ENCODE measurements at places on chromosomes 5 and 9.

DNA sequence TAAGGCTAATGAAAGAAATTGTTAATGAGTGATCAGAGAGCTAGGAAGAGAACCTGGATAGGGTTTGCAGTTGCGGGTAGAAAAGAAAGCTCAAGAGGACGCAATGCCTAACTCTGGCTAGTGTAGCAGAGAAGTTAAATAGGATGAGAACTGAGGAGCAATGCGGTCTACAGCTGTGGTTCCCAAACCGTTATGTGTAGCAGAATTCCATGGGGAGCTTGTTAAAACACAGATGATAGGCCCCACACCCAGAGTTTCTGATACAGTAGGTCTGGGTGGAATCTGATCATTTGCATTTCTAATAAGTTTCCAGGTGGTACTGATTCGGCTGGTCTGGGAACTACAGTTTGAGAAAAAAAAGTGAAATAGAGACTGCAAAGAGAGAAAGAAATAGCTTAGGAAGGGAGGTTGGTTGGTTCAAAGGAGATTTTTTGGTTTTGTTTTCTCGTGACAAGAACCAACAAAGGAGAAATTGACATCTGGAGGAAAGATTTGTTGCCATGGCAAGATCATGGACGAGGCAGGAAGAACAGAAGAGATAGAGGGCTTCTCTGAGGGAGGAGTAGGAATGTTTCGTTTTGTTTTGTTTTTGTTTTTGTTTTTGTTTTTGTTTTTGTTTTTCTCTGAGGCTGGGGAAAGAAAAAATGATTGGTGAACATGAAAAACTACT lies 276.1 kb downstream of the ARRDC3 start:
- no peak overlapping the region for H3K27ac ChIP-seq
- H3K27me3 ChIP-seq, result no peaks in the 10 kb centered on the region
- no peak for DNase-seq
- H3K36me3 ChIP-seq, result no peaks in the 10 kb centered on the region
- no peak overlapping the region for H3K4me3 ChIP-seq

DNA sequence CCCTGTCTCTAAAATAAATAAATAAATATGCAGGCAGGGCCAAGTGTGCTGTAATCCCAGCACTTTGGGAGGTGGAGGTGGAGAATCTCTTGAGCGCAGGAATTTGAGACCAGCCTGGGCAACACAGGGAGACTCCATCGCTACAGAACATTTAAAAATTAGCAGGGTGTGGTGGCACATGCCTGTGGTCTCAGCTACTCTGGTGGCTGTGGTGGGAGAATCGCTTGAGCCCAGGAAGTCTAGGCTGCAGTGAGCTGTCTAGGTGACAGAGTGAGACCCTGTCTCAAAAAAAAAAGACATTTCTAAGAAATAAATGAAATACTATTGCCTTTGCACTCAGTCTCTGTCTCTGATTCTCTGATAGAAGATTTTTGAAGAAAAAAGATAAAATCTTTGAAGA lies 1.2 kb upstream of the PCDHGA10 start:
- no peak overlapping the region for H3K27ac ChIP-seq
- no peak overlapping the region for H3K4me3 ChIP-seq
- DNase-seq, result peak; percentile 4
- peaks cover 2% of the 10 kb centered on the region for H3K4me1 ChIP-seq

- H3K36me3 ChIP-seq, result no peaks in the 10 kb centered on the region
- H3K27ac ChIP-seq, result no peak overlapping the region
- no peaks in the 10 kb centered on the region for H3K4me1 ChIP-seq
- DNase-seq, result no peak
- no peaks in the 10 kb centered on the region for H3K27me3 ChIP-seq
Measured at GRCh38 chr9:80521151-80521550, 949.4 kb downstream of the TLE4 start.

DNA sequence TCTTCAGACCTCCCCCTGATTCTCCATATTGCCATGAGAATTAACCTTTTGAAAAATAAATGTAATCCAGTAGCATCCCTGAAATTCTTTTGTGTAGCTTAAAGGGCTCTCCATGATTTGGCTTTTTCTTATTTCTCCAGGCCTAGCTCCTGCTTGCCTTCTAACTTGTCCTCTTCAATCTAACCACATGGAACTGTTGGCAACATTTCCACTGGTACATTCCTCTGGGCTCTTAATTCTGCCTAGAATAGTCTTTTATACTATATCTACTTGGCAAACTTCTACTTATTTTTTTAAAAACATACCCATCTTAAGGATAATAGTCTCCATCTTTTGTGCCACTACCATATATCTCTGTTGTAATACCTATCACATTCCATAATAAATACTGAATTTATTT lies 54.1 kb downstream of the GNG10 start:
- no peak for DNase-seq
- no peak overlapping the region for H3K27ac ChIP-seq
- no peak overlapping the region for H3K4me3 ChIP-seq
- H3K36me3 ChIP-seq, result no peaks in the 10 kb centered on the region
- H3K4me1 ChIP-seq, result no peaks in the 10 kb centered on the region

- no peak overlapping the region for H3K4me3 ChIP-seq
- H3K27me3 ChIP-seq, result no peaks in the 10 kb centered on the region
- no peak for DNase-seq
- H3K36me3 ChIP-seq, result peaks cover 3% of the 10 kb centered on the region
- no peak overlapping the region for H3K27ac ChIP-seq
- H3K4me1 ChIP-seq, result peaks cover under 1% of the 10 kb centered on the region
Measured at GRCh38 chr5:171888051-171888481, 102.4 kb downstream of the SMIM23 start.

DNA sequence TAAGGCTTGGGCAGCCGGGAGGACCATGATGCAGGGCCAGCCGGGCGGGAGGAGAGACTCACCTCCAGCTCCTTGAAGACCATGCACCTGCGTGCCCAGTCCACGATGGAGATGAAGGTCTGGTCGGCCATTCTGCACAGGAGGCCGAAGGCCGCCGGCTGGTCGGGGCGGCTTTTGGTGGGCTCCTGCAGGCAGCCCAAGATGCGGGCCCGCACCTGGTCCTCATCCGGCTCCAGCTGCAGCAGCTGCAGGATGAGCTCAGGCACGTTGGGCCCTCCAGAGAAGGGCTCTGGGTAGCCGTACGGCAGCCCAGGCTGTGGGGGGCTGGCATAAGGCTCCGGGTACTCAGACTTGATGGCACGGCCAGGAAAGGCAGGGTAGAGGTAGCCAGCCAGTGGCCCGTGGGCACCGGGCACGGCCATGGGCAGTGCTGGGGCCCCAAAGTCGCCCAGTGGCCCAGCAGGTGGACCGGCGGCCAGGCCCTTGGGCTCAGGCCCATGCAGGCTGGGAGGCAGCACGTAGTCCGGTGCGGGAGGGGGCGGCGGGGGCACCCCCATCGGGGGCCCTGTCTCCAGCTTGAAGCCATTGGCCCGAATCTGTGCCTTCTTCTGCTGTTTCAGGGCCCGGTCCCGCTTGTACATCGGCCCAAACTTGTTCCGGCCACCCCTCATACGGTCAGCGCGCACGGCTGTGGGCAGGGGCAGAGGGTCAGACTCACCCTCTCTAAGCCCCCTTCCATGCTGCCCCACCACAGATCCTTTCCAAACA lies 7.0 kb downstream of the NR5A1 start:
- H3K4me3 ChIP-seq, result no peak overlapping the region
- no peak for DNase-seq
- H3K4me1 ChIP-seq, result peaks cover 16% of the 10 kb centered on the region
- H3K27ac ChIP-seq, result no peak overlapping the region
- H3K36me3 ChIP-seq, result no peaks in the 10 kb centered on the region

GRCh38 chr5:109191153-109191558 lies 218.6 kb downstream of the PJA2 start:
- H3K36me3 ChIP-seq, result peaks cover 2% of the 10 kb centered on the region
- H3K27me3 ChIP-seq, result no peaks in the 10 kb centered on the region
- no peaks in the 10 kb centered on the region for H3K4me1 ChIP-seq
- peak; percentile 32 for DNase-seq

DNA sequence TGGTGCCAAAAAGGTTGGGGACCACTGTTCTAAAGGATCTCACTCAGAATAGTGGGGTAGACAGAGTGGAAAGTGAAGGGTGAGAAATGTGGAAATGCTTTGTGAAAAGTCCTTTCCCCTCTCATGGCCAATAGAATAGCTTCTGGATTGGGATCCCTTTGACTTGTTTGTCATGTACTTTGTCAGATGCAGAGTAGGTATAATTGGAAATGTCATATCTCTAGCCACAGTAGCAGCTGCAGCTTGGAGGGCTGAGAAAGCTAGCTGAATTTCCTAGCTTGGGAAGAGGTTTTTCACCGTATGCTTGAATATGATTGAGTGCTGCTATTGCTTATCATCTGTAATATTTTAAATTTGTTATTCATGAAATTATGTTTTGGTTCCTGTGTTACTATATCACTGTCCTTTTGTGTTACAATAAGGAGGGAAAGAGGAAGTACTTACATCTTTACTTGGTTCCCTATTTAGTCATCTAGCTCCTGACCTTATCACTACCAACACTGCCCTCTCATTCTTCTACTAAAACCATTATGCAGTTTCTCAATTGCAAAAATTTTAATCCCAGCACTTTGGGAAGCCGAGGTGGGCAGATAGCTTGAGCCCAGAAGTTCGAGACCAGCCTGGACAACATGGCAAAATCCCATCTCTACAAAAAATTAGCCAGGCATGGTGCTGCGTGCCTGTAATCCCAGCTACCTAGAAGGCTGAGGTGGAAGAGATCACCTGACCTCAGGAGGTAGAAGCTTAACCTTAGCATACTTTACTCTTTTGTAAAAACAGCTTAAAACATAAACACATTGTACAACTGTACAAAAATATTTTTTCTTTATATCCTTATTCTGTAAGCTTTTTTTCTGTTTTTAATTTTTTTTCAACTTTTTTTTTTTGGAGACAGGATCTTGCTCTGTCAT lies 12.4 kb downstream of the SLC30A5 start:
- H3K27me3 ChIP-seq, result no peaks in the 10 kb centered on the region
- H3K4me3 ChIP-seq, result no peak overlapping the region
- peaks cover 77% of the 10 kb centered on the region for H3K36me3 ChIP-seq
- no peaks in the 10 kb centered on the region for H3K4me1 ChIP-seq

GRCh38 chr5:55062039-55062779 lies 38.2 kb downstream of the GZMK start:
- no peak for DNase-seq
- no peak overlapping the region for H3K27ac ChIP-seq
- H3K36me3 ChIP-seq, result no peaks in the 10 kb centered on the region
- no peak overlapping the region for H3K4me3 ChIP-seq

DNA sequence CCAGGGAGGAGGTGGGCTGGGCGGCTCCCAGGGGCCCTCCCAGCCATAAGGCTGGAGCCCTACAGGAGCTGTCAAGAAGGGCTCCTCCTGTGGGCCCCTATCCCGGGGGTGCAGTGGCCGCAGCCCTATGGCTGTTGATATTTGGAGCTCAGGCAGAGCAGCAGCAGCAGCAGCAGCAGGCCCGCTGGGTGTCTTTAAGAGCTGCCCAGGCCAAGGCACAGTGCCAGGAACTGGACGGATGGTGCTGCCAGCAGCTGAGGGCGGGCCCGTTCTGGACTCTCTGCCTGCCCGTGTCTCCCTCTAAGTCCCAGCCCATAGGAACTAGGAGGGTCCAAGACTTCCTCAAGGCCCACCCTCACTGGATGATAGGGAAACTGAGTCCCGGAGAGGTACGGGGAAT lies 3.6 kb downstream of the AK1 start:
- peaks cover 45% of the 10 kb centered on the region for H3K4me1 ChIP-seq
- no peak for DNase-seq
- no peaks in the 10 kb centered on the region for H3K27me3 ChIP-seq

Measured in mesenchymal stem cell (in vitro differentiated cells and primary cell).